ENCODE measurements at places on chromosomes 11 and 22.

DNA sequence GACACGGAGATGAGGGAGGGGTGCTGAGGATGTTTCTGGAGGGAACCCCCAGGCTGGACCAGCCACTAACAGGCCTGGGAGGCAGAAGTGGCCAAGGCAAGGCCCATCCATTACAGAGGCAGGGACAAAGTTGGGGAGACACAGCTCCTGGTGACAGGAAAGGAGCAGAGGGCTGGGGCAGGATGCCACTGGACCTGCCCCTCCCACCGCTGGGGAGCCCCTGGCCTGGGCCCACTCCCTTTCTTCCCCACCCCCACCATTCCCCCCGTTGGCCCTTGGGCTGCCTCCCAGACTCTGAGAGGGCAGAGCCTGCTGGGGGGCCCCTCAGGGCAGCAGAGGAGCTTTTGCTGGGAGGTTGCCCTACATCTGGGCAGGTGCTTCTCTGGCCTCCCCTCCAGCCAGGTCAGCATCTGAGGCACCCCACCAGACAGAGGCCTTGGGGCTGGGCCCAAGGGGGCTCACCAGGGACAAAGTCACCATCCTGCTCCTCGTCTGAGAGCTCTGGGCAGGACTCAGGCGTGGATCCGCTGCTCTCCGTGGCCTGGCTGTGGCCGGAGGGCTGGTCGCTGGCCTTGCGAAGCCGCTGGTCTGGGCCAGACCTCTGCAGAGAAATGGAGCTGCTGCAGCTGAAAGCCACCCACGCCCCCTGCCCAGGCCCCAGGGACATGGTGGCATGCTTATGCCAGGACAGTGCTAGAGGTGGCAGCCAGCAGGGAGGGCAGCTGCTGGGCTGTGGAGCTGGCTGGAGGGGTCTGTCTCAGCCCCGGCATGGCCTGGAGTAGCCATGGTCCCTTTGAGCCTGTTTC lies 33.1 kb upstream of the CARS1 start:
- no peak for DNase-seq
- peaks cover 6% of the 10 kb centered on the region for H3K36me3 ChIP-seq
- H3K27me3 ChIP-seq = peaks cover 5% of the 10 kb centered on the region
- no peaks in the 10 kb centered on the region for H3K4me1 ChIP-seq

GRCh38 chr22:42430528-42431125 lies 1.6 kb downstream of the NFAM1 start:
- no peak overlapping the region for H3K27ac ChIP-seq
- H3K27me3 ChIP-seq = peaks cover 9% of the 10 kb centered on the region
- DNase-seq = no peak
- no peaks in the 10 kb centered on the region for H3K36me3 ChIP-seq
- peaks cover 47% of the 10 kb centered on the region for H3K4me1 ChIP-seq
- H3K4me3 ChIP-seq = no peak overlapping the region

DNA sequence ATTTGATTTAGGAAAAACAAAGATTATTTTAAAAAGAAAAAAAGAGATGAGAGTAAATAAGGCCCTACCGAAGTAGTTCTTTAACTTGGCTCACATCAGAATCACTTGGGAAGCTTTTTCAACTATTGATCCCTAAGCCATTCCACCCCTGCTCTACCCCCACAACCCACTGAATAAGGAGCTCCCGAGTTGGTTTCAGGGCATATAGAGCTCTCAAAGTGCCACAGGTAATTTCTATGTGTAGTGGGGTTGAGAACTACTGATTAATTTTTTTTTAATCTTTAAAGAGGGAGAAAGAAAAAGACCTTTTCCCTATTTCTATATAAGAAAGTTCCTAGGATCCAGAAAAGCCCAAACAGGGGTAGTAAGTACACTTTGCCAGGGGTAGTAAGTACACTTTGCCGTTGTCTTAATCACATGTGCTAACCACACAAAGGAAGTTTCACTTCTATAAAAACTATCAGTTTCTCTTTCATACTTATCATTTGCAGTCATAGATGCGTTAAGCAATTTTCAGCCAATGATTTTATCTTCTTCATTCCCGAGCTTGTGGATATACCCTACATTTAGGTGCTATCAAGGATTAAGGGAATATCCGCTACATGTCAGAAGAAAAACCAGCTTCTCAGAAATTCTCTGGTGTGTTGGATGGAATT lies 108.4 kb upstream of the ZC3H12C start:
- no peak overlapping the region for H3K27ac ChIP-seq
- no peak overlapping the region for H3K4me3 ChIP-seq
- no peaks in the 10 kb centered on the region for H3K27me3 ChIP-seq
- DNase-seq = no peak
- H3K36me3 ChIP-seq = no peaks in the 10 kb centered on the region

- peak overlapping the region; percentile 84 for H3K27ac ChIP-seq
- no peak overlapping the region for H3K4me3 ChIP-seq
- H3K27me3 ChIP-seq = no peaks in the 10 kb centered on the region
- peaks cover 15% of the 10 kb centered on the region for H3K4me1 ChIP-seq
- DNase-seq = no peak
- H3K36me3 ChIP-seq = peaks cover 23% of the 10 kb centered on the region
Observed at GRCh38 chr22:40484906-40485669, 114.7 kb downstream of the SGSM3 start.

- no peak overlapping the region for H3K27ac ChIP-seq
- DNase-seq = no peak
- peaks cover 4% of the 10 kb centered on the region for H3K36me3 ChIP-seq
- H3K4me3 ChIP-seq = no peak overlapping the region
- H3K27me3 ChIP-seq = no peaks in the 10 kb centered on the region
Observed at GRCh38 chr11:8561461-8561860, 32.6 kb downstream of the STK33 start.

- no peaks in the 10 kb centered on the region for H3K27me3 ChIP-seq
- H3K27ac ChIP-seq = no peak overlapping the region
- peaks cover 2% of the 10 kb centered on the region for H3K36me3 ChIP-seq
Observed at GRCh38 chr11:86398106-86398505, 23.4 kb downstream of the CCDC81 start.

- H3K27ac ChIP-seq = peak within 1 kb of the TSS; percentile 75
- H3K27me3 ChIP-seq = peaks cover 56% of the 10 kb centered on the region
- DNase-seq = peak; percentile 72
- peaks cover 8% of the 10 kb centered on the region for H3K4me1 ChIP-seq
- H3K4me3 ChIP-seq = peak within 1 kb of the TSS; percentile 90
- no peaks in the 10 kb centered on the region for H3K36me3 ChIP-seq
Observed at GRCh38 chr22:26428515-26429457, at the start of gene ASPHD2. ASPHD2 (plus strand) TSS chr22:26429260; CDS start chr22:26433616, 4,356 bp downstream.

DNA sequence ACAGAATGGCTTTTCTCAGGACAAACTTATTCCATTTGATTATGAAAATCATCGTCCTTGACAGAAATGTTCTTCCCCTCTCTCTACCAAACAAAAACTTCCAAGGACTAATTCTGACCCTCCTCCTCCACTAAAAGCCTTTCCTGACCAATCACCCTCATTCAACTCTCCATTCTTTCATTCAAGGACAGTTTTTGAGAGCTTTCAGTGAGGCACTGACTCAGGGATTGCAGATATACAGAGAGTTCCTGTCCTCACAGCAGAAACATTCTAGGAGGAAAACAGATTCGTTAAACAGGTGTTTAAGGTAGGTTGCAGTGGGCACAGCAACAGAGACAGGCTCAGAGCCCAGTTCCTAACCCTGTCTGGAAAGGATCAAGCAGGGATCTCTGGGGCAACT lies 41.5 kb downstream of the OR4D9 start:
- peak overlapping the region; percentile 54 for H3K4me3 ChIP-seq
- no peaks in the 10 kb centered on the region for H3K36me3 ChIP-seq
- no peak for DNase-seq
- peaks cover 27% of the 10 kb centered on the region for H3K4me1 ChIP-seq
- peak overlapping the region; percentile 75 for H3K27ac ChIP-seq

- no peaks in the 10 kb centered on the region for H3K27me3 ChIP-seq
- peaks cover 36% of the 10 kb centered on the region for H3K36me3 ChIP-seq
Observed at GRCh38 chr11:74085542-74085892, 76.6 kb upstream of the UCP3 start.

DNA sequence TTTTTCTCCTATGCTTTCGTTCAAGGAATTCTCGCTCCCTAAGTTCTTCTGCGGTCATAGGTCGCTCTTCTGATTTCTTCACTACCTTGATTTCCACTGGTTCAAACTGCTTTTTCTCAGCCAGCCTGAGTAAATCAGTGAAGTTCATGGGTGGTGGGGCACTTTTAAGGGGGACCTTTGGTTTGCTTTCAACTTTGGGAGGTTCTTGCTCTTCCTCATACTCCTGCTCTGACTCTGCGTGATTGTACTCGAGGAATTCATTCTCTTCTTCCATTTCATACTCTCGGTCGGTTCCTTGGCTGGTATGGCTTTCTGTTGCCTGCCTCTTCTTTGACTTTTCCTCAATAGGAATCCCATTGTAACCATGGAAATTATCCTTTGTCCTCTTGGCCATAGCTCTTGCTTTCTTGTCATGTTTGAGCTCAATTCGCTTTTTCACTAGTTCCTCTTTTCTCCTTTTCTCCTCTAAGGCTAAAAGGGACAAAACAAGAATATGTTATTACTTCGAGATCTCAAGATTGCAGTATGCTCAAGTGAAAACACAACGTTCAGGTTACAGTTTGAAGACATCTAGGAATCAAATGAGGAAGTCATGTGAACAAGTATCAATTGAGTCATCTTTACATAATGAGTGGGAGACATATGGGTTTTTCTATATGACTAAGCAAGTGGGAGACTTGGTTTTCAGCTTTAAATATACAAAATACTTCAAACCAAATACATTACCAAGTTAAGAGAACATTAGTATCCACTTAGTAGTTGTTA lies 16.2 kb downstream of the MISFA start:
- peaks cover 15% of the 10 kb centered on the region for H3K36me3 ChIP-seq
- H3K4me3 ChIP-seq = no peak overlapping the region
- H3K27ac ChIP-seq = no peak overlapping the region
- H3K4me1 ChIP-seq = peaks cover 7% of the 10 kb centered on the region
- H3K27me3 ChIP-seq = no peaks in the 10 kb centered on the region
- no peak for DNase-seq

- peaks cover 17% of the 10 kb centered on the region for H3K36me3 ChIP-seq
- H3K4me3 ChIP-seq = no peak overlapping the region
- DNase-seq = no peak
- H3K27ac ChIP-seq = peak overlapping the region; percentile 53
Observed at GRCh38 chr11:8719721-8720120, 37.1 kb downstream of the RPL27A start.

- no peak overlapping the region for H3K27ac ChIP-seq
- no peaks in the 10 kb centered on the region for H3K36me3 ChIP-seq
- DNase-seq = no peak
- peaks cover 2% of the 10 kb centered on the region for H3K27me3 ChIP-seq
- no peak overlapping the region for H3K4me3 ChIP-seq
Observed at GRCh38 chr22:33519974-33520903, 400.0 kb downstream of the LARGE1 start.

GRCh38 chr11:96707273-96707672 lies 317.5 kb downstream of the JRKL start:
- no peak for DNase-seq
- H3K27ac ChIP-seq = no peak overlapping the region
- H3K36me3 ChIP-seq = no peaks in the 10 kb centered on the region
- H3K4me1 ChIP-seq = peaks cover 22% of the 10 kb centered on the region
- H3K4me3 ChIP-seq = no peak overlapping the region
- peaks cover 6% of the 10 kb centered on the region for H3K27me3 ChIP-seq

DNA sequence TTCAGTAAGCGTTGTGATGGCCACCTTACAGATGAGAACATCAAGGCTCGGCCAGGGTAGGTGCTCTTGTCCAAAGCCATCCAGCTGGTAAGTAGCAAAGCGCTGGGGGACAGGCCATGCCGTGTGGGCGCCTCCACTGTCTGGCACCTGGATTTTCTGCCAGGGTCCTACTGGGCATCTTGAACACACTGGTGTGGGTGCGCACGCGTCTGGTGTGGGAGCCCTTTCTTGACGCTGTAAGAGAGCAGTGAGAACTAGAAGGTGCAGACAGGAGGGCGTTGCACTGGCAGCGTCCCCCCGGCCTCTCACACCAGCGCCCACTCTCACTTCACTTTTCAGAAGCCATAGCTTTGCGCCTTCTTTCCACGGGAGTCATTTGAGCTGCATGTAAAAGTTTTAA lies 296.6 kb downstream of the TBC1D22A start:
- H3K4me3 ChIP-seq = no peak overlapping the region
- H3K36me3 ChIP-seq = peaks cover 12% of the 10 kb centered on the region
- no peaks in the 10 kb centered on the region for H3K4me1 ChIP-seq

- H3K36me3 ChIP-seq = no peaks in the 10 kb centered on the region
- H3K4me1 ChIP-seq = peaks cover 15% of the 10 kb centered on the region
- no peak overlapping the region for H3K4me3 ChIP-seq
- H3K27me3 ChIP-seq = peaks cover under 1% of the 10 kb centered on the region
- H3K27ac ChIP-seq = no peak overlapping the region
Observed at GRCh38 chr11:75516886-75517285, 8.9 kb downstream of the GDPD5 start.

DNA sequence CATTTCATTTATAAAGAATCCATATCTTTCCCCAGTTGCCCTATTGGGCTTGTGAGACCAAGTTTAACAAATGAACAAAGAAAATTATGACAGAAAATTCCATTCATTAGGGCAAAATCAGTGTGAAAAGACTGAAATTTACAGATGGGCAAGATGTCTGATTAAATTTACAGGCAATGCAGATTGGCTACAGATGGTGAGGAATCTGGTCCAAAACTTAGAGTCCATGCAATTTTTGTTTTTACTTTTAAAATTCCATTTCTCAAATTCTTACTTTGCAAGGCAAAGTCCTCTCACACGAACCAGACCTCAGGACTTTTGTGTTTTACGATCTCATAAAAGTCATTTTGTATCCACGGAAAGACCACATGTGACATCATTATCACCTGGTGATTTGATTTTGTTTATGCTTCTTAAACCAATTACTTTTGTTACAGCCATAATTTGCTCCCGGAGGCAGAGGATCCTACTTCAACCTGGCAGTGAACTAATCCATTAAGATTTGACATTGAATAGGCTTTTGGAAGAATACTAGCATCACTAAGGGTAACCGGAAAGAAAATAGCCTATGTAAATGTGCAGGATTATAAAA lies 843.7 kb upstream of the CHORDC1 start:
- H3K27me3 ChIP-seq = no peaks in the 10 kb centered on the region
- no peaks in the 10 kb centered on the region for H3K36me3 ChIP-seq
- no peak overlapping the region for H3K4me3 ChIP-seq
- H3K27ac ChIP-seq = no peak overlapping the region
- H3K4me1 ChIP-seq = no peaks in the 10 kb centered on the region

- H3K4me1 ChIP-seq = peaks cover 51% of the 10 kb centered on the region
- DNase-seq = no peak
- no peak overlapping the region for H3K27ac ChIP-seq
- H3K4me3 ChIP-seq = peak overlapping the region; percentile 2
- H3K36me3 ChIP-seq = no peaks in the 10 kb centered on the region
Observed at GRCh38 chr22:27101288-27101687, 443.9 kb downstream of the MIAT start.

- no peak overlapping the region for H3K4me3 ChIP-seq
- DNase-seq = no peak
- H3K4me1 ChIP-seq = peaks cover 22% of the 10 kb centered on the region
- no peak overlapping the region for H3K27ac ChIP-seq
- H3K27me3 ChIP-seq = peaks cover 20% of the 10 kb centered on the region
- peaks cover 6% of the 10 kb centered on the region for H3K36me3 ChIP-seq
Observed at GRCh38 chr22:32413719-32414118, 1.7 kb upstream of the RTCB start.

DNA sequence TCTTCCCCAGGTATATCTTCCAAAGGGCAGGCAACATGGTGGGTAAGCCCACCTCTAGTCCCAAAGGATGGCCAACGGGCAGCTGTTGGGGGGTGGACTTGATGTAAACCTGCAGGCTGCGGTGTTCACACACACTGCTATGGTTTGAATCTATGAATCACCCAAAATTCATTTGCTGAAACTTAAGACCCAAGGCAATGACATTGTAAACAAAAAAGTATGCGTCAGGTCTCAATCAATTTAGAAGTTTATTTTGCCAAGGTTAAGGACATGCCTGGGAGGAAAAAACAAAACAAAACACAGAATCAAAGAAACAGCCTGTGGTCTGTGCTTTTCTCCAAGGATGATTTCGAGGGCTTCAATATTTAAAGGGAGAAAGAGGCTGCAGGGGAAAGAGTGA lies 18.3 kb downstream of the RCN1 start:
- no peak overlapping the region for H3K4me3 ChIP-seq
- H3K27me3 ChIP-seq = peaks cover 6% of the 10 kb centered on the region
- no peak for DNase-seq
- H3K36me3 ChIP-seq = peaks cover 8% of the 10 kb centered on the region

Measured in mesothelial cell of epicardium (in vitro differentiated cells).